Uterus (tissue), 4 donors: ENCODE measurements at places on chromosomes 5 and 9. TPM values are rescaled to one million over a fixed set of nuclear protein-coding genes. Genes with fewer than 3 reads are reported as not detected.

DNA sequence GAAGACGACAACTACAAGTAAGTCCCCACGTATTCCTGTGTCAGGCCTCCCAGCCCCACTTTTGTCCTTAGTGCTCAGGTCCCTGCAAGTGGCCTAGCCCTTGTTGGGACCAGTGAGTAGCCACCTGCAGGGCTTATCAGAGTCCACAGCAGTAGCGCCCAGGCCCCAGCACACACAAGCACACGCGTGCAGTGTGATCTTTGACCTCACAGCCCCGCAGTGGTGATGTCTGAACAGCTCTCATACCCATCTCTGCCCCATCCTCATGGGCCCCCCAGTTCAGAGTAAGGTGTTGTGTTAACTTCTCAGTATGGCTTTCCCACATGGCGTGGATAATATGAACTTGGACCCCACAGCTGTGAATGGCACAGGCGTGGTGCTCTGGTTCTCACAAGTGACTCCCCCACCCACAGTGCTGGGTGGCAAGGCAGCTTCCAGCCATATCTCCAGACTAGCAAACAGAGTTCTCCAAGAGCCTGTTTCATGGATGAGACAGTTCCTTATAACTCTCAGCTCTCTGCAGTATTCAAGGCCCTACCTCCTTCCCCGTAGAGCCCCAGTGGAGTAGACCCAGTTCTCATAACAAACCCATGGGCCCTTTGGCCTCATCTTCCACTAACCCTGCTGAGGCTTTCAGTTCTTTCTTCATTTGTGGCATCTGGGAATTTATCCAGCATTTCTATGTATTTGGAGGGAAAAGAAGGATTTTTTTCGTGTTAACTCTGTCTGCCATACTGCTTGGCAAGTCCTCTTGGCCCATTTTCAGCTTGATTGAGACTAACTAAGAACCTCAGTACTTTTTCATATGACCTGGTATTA is 46.5 kb upstream of the ANGPTL2 start:
- DNase-seq, result peak; percentile 8

- no peak for DNase-seq
These were observed 103.5 kb downstream of the MAMDC2 start for GRCh38 chr9:70147196-70147595.

The ANKRD34B gene
- not detected for total RNA-seq

DNA sequence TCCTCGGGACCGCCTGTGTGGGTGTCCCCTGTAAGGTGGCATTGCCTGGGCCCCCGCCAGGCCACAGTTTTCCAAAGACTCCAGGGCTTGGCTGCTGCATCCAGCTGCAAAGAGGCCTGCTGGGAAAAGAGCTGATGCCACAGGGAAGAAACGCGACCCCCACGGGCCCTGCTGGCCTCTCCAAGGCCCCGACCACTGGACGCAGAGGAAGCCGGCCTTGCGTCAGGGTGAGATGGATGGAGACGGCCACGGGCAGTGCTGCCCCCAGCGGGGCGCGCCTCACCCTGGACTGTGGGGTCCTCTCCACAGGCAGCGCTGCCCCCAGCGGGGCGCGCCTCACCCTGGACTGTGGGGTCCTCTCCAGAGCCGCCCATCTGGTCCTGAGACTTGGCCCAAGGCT is 21.3 kb upstream of the SLC6A19 start:
- DNase-seq, result no peak

DNA sequence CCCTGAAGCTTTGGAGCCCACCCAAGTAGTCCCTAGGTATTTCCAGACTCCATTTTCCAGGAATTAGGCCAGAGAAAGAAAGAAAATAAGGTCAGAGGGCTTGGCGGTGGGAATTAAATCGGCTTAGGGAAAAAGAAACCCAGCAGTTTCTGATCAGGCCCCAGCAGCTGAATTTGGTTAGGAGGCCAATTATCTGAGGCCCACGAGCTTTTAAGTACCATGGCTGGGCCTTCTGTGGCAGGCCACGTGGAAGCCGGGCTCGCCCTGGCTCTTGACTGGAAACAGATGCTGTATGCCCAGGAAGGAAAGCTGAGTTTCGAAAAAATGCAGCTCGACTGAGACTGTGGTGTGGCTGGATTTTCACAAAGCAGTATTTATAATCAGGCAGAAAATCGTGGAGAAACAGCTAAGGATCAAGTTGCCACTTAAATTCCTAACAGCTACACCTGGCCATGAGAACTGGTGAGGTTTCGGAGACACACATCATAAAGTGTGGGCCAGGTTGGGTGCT is 75.1 kb upstream of the PANK3 start:
- DNase-seq, result no peak

The THBS4 gene
- total RNA-seq, result 40.4 TPM

DNA sequence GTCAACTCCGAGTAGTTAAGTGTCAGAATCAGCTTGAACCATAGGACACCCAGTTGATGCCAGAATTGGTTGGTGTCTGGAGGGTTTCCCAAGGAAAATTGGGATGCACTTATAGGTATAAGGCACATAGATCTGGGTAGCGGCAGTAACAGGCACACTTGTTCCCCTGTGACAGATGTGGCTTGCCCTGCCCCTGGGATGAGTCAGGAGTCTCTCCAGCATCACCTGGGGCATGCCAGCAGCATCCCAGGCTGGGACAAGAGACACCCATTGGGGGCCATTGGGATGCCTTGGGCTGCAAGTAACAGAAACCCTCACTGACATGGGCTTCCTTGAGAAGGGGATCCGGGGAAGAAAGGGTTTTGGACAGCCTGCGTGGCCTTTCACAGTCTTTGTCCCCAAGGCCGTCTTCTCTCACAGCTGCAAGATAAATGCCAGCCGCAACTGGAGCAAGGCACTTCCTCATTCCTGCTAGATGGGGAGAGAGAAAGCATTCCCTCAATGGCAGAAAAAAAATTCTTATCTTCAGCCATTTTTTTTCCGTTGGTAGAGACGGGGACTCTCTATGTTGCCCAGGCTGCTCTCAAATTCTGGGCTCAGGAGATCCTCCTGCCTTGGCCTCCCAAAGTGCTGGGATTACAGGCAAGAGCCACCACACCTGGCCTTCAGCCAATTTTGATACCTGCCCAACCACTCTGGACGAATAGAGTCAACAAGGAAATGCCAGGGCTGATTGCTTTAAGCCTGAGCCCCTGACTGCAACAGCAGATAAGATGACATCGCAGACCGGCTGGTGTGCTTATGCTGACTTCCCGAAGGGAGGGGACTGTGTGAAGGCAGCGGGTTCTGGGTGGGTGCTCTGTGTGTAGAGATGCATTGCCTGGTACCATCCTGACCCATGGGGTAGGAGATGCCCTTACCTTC is 13.3 kb upstream of the RNF130 start:
- no peak for DNase-seq

DNA sequence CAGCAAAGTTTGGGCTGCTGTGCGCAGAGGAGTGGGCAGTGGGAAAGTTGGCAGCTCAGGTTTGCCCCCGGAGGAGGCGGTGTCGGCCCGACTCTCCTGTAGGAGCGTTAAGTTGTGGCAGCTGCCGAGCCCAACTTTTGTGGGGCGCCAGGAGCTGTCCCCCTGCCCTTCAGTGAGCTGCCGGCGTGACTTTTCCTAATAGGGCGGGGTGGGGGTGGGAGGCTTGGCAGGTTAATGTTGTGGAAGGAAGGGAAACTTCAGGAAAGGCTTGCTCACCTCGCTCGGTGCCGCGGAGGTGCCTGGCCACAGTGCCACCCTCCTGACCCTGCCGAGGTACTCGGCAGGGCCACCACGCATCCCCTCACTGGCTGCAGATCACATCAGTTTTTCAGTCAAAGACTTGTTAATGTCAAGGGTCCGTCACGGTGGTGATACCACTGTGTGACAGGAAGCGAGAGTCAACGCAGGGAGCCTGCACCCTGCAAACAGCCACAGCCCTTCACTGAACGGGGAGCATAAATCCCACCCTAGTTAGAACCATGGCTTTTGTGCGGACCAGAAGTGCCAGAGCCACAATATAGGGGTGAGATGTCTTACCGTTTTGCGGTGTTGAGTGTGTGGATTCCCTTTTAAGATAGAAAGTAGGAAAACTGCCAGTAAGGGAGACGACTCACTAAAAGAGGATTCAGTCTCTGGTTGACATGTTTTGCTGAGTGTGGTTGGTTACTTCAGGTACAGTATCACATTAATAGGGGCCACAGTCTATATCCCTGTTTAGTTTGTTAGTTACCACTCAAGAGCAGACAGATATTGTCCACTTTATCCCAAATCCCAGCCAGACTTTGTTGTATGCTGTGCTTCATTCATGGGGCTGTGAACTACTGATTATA is 796 bp downstream of the LNPEP start:
- peak; percentile 31 for DNase-seq

The MSX2 gene
- total RNA-seq, result 0.37 TPM

GRCh38 chr9:89372979-89373378 is 54.7 kb downstream of the SECISBP2 start:
- no peak for DNase-seq

DNA sequence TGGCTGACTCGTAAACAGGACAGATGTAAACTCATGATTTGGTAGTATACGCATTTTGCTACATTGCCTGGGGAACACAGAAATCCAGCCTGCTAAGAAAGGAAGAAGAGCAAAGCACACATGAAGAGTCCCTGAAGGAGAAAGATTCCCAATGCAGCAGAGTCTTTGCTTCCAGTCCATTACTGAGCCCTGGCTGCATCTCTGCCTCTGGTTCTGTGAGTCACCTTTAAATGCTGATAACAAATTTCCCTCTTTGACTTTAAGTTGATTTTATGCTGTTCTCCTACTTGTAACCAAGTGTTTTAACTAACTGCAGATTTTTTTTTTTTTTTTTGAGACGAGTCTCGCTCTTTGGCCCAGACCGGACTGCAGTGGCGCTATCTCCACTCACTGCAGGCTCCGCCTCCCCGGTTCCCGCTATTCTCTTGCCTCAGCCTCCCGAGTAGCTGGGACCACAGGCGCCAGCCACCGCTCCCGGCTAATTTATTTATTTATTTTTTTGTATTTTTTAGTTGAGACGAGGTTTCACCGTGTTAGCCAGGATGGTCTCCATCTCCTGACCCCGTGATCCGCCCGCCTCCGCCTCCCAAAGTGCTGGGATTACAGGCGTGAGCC is 8.5 kb upstream of the PRXL2C start:
- DNase-seq, result no peak

- DNase-seq, result no peak
These were observed 243.9 kb upstream of the SLC30A5 start for GRCh38 chr5:68849906-68850305.

GRCh38 chr5:4614088-4614487 is 526.0 kb upstream of the ADAMTS16 start:
- no peak for DNase-seq

- DNase-seq, result no peak
These were observed 21.1 kb downstream of the GRHPR start for GRCh38 chr9:37443566-37443965.

The MYMK gene
- not detected for total RNA-seq

The CLTB gene
- total RNA-seq, result 77.5 TPM

The NR5A1 gene
- total RNA-seq, result 0.58 TPM

GRCh38 chr9:135388530-135388929 is 91.1 kb upstream of the PPP1R26 start:
- no peak for DNase-seq

The ACTBL2 gene
- not detected for total RNA-seq

The PCA3 gene
- 0.43 TPM for total RNA-seq

DNA sequence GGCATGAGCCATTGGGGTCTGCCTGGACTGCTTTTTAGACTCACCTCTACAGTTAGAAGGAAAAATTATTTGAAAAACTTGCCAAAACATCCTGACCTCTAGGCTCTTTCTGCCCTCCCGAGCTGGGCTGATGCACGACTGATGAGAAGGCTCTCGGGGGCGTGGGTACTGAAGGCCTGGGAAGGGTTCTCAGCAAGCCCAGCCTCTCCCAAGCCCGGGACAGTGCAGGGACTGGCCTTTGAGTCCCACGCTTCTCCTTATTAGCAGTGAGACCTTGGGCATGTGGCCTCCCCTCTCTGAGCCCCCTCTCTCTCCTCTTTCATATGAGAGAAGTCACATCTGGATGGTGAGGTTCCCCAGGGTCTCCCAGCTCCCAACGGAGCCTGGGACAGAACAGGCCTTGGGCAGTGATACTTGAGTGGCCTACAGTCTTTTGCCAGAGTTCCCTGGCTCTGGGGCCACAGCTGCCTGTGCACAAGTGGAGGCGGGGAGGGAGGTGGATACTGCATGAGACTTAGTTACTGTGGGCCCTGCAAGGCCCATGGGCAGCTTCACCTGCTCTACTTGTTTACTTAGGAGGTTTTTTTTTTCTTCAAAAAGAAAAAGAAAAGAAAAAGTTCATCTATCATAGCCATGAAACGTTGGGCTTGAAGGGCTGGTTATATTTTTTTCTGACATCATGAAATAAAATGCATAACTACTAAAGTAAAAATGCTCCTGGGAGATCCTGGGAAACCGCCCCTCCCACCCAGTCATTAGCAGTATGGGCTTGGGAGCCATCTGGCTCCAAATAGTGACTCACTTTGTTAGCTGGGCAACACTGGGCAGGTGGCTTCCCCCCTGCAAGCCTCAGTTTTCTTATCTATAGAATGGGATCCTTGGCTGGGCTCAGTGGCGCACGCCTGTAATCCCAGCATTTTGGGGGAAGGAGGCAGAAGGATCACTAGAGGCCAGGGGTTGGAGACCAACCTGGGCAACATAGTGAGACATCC is 139.4 kb downstream of the GAPVD1 start:
- DNase-seq, result no peak

The SYK gene
- total RNA-seq, result 22.2 TPM

The ABLIM3 gene
- total RNA-seq, result 2.6 TPM

DNA sequence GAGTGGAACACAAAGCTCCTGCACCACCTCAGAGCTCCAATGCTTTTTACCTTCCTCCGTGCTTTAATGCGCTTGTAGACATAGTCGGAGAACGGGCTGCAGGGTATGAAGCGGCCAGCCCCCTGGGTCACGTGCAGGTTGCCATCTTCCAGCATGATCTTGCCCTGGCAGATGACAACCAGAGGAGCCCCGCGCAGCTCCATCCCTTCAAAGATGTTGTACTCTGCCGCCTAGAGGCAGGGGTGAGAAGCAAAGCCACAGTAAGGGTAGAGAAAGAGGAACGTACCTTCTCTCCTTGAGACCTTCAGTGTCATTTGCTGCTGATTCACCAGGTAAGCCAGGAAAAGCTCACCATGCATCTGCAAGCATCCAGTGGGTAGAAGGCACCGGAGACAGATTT is 112.3 kb downstream of the DPYSL3 start:
- no peak for DNase-seq

The PCDHGA5 gene
- 11.5 TPM for total RNA-seq

DNA sequence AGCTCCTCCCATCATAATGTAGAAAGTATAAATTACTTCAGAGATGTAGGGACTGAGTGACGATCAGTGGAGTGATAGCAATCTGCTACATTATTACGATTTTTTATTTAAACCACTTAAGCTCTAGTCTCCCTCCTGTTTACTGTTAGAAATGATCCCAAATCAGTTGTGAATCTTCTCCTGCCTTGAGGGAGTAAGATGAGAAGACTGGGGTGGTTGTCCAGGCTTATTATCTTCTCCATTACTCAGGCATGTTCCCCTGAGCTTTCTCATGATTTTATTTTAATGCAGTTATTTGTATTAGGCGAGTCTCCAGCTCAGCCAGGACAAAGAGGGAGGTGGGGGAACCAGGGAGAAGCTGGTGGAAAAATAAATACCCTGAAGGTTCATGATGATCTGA is 48.2 kb upstream of the CTNNA1 start:
- no peak for DNase-seq

The SLC6A3 gene
- total RNA-seq, result 0.07 TPM
